Mesenteric fat pad (tissue), 1 donor: ENCODE measurements at places on chromosomes 16 and 17. TPM values are rescaled to one million over a fixed set of nuclear protein-coding genes. Genes with fewer than 3 reads are reported as not detected.

Gene ANKRD13B
- 11.5 TPM for total RNA-seq

Gene NUPR1
- total RNA-seq = 116 TPM

Gene DUSP3
- 103 TPM for total RNA-seq

Gene CBFA2T3
- 8.5 TPM for total RNA-seq

Gene NTN1
- total RNA-seq = 3.1 TPM
